Fibroblast of lung (primary cell): ENCODE measurements at places on chromosomes 5 and 9.
A peak's percentile ranks its signal among the peaks of the same experiment; 100 is the strongest.

GRCh38 chr5:167833456-167833855, 458.0 kb upstream of the WWC1 start:
- DNase-seq: no peak

DNA sequence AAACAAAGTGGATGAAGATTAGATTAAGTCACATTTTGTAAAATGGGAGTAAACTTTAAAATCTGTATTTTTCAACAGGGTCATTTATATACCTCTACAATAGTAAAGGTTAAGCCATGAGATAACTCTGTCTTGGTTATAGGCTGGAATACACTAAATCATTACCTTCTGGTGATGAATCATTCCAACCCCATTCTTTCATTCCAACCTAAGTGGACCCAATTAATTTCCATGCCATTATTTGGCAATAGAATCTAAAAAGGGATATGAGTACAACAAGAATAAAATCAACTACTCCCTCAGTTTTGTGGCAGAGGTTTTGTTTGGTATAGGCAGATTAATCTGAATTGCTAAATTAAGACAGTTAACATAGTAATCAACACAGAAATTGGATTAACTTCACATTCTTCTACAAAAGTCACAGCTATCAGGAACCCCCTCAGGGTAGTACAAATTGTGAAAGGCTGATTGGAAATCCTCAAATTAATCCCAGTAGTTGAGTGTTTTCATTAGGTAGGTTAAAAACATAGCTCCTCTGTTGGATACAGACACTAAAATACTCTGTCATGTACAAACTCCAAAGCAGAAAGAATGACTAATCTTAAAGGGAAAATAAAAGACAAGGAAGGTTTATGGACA, 54.2 kb downstream of the ELAVL2 start:
- no peak for DNase-seq

GRCh38 chr9:87197349-87198130, 250.2 kb upstream of the GAS1 start:
- DNase-seq: no peak

DNA sequence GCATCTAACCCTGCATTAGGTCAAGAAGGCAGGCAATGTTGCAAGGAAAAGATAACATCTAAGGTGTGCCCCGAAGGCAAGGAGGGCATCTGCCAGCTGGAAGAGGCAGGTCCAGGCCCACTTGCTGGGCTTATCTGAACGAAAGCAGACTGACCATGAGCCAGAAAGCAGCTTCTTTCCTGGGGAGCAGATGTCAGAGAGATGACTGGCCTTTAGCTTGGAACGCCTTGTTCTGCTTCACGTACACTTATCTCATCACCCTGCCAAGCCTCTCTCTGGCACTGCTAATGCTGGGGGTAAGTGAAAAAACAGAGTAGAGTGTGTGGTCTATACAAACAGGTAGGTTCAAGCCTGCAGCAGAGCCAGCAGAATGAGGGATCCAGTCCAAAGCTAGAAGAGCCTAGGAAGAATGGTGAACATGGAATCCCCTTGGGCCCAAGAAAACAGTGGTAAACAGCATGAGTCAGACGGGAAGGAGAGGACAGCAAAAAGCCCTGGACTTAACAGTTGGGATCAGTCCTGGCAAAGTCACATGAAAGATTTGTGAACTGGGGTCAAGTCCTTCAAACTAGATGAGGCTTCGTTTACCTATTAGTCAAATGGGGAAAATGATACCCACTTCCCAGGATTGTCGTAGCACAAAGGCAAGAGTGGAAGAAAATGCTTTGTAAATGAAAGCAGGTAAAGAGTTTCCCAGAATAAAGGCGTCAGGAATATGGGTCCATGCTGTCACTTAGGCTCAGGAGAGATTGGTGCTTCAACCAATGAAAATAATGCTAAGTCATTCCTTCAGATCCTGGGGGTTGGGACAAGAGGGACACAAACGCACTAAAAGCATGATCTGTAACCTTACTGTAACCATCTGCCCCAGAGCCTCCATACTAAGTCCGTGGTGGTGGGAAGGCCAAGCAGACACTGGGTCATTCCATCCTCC, 200.9 kb downstream of the SLIT3 start:
- DNase-seq: no peak

- DNase-seq: no peak
These were observed 412.8 kb upstream of the PTGER4 start for GRCh38 chr5:40266952-40267351.

- no peak for DNase-seq
These were observed 24.3 kb downstream of the GLT6D1 start for GRCh38 chr9:135614821-135615665.

- no peak for DNase-seq
These were observed 86.9 kb downstream of the UGCG start for GRCh38 chr9:111983484-111983908.

GRCh38 chr9:17134396-17135294, at the start of gene CNTLN:
CNTLN (plus strand) TSS chr9:17135040; CDS start chr9:17135066, 26 bp downstream.
- DNase-seq: peak; percentile 93

DNA sequence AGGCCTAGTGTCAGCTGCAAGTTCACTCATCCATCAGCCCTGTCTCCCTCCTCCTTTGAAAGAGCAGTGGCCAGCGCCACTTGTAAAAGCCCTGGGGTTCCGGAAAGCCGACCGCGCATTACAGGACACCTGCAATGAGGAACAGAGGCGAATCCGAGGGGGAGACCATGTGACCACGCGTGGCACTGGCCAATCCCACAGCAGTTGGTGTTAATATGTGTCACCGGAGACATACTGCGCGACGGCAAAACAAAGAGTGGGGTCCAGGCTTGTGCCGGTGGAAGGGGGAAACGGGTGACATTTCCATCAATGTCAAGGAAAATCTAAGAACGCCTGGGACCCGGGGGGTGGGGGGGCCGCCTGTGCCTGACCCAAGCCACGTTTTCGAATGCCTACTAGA, 480.8 kb downstream of the SPATA31A7 start:
- DNase-seq: no peak

DNA sequence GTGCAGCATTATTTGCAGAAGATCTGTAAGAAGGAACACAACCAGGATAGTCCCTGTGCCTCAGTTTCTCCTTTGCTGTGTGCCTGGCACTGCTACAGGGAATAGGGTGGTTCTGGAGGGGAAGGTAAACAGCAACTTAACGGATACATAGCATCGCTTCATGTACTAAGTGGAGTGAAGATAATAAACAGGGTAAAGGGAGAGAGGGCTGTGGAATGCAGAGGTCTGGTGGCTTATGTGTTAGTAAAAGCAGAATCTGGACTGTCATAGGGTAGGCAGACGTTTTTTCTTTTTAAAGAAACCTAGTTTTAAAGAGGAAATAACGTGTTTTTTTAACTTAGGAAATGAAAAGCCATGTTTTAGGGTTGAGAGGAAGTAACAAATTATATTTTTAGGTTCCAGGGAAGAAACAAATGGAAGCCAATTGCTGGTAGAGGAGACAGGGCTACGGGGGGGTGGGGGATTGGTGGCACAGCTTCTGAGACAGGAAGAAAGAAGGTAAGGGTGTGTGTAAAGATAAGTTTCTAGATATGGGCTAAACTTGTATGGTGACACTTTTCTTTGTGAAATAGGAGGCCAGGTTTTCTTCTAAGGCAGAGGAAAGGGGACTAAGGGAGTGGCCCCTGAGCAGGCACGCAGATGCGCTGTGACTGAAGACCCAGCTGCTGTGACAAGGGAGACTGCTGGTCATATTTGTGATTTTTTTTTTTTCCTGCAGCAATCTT, 1.3 kb downstream of the GNG10 start:
- DNase-seq: no peak

DNA sequence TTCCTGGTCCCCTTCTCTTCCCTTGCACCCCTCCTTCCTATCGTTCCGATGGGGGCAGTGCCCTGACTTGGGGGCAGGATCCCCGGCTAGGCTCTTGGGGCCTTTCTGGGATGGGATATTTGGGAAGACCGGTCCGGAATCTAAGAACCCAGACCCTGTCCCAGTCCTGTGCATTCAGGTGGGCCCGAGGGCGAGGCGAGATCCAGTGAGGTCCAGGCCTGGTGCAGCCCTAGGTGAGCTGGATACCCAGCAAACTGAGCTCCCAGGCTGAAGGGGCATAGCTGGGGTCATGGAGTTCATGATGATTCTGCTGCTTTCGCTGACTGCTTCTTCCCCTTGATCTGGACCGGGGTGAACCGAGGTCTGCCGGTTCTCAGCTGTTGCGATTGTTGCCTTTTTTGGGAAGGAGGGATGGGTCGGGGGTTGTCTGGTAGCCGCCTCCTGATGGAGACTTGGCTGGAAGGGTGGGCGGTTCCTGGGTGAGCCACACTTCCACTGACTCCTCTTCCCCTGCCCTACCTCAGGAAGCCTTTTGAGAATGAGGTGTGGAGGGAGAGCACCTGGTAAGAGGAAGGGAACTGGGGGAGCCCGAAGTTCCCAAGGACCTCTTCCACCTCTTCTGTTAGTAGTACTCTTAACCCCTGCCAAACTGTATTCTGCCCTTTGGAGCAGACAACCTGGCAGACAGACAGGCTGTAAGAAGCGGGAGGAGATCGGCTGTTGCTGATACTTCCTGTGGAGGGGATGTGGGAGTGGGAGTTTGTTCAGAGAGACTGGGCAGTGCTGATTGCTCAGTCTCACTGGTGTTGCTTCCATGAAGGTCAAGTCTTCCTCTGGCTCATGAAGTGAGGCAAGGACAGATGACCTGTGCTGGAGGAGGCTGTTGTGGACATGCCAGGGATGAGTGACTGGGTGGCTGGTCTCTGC, 1.0 kb downstream of the LRRC8A start:
- DNase-seq: peak; percentile 46

DNA sequence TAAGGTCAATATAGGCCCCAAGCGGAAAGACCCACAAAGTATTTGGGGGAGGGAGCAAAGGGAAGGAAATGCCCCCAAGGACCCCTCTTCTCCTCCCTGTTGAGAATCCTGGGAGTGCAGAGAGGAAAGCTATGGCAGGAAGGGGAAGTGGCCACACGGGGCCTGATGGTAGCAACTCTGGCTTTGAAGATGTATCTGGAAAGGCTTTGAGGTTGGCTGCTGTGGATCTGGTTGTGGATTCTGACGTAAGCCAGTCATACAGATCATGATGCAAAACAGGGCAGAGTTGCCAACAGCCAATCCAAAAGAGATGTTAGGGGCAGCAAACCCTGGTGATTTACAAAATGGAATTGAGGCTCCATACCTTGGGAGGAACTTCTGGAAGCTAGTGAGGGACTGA, 108.8 kb downstream of the PRKACG start:
- DNase-seq: no peak

DNA sequence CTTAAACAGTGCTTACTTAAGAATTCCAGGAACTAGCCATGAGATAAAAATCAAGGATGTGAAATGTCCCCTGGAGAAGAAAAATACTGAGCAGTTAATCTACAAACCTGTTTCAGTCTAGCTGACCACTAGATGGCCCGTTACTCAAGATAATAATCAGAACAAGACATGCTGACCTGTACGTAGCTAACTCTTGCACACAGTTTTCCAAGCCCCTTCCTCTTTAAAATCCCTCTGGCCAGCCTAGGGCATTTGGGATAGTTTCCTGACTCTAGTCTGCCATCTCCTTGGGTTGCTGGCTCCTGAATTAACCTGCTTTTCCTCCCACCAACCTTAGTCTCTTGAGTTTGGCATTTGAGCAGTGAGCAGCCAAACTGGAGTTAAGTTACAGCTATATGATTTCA, 59.2 kb upstream of the TRAF1 start:
- DNase-seq: peak; percentile 77

GRCh38 chr5:174793684-174794328, 69.4 kb downstream of the MSX2 start:
- peak; percentile 64 for DNase-seq

DNA sequence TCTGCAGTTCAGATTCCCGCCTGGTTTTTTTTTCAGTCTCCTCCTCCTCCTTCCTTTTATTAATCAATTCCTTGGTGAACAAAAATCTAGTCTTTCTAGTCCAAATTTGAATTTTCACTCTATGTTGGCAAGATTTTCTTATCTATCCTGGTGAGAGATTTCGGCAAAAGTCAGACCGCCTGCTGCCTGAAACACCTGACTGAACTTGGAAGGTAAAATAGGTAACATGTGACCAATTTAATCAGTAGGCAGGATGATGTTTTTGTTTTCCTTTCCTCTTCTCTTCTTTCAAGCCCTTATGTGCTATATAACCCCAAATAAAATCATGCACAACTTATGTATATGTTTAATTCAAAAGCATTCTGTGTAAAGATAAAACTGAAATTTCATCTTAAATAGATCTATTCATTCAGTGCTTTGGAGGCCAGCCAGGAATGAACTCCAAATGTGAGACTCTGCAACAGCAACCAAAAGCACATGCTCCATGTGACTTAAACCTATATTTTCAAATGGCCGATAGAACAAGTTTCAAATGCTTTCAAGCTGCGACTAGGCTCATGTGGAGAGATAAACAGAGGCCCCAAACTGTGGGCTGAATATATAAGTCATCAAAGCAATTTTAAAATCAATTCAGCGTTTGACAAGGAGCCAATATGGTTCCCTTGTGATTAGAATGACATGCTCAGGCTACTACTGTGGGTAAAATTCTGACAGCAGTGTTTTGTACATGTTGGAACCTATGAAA, 100.4 kb upstream of the SEMA6A start:
- DNase-seq: no peak

GRCh38 chr9:128393145-128393775, 22.1 kb downstream of the URM1 start:
- DNase-seq: no peak

GRCh38 chr9:27428551-27428950, 95.5 kb upstream of the IFNK start:
- DNase-seq: no peak

- DNase-seq: no peak
These were observed 15.8 kb downstream of the CNTFR start for GRCh38 chr9:34573599-34574325.

DNA sequence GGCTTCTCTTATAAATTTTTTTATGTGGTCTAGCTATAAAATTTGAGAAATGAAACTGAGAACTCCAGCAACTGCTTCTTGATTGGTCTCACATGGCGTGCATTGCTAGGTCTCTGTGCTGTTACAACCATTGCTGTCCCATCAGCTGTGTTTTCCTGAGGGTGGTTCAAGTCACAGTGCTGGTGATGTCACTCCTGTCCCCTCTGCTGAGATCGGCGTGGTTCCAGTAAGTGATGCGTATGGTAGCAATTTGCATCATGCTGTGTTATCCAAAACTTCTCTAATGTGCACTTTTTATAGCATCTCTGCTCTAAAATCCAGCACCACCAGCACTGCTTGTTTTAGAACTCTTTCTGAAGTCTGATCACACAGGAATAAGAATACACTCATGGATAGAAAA, 112.6 kb upstream of the ZNF608 start:
- DNase-seq: no peak

- no peak for DNase-seq
These were observed 339.7 kb downstream of the NTRK2 start for GRCh38 chr9:85009251-85009650.

DNA sequence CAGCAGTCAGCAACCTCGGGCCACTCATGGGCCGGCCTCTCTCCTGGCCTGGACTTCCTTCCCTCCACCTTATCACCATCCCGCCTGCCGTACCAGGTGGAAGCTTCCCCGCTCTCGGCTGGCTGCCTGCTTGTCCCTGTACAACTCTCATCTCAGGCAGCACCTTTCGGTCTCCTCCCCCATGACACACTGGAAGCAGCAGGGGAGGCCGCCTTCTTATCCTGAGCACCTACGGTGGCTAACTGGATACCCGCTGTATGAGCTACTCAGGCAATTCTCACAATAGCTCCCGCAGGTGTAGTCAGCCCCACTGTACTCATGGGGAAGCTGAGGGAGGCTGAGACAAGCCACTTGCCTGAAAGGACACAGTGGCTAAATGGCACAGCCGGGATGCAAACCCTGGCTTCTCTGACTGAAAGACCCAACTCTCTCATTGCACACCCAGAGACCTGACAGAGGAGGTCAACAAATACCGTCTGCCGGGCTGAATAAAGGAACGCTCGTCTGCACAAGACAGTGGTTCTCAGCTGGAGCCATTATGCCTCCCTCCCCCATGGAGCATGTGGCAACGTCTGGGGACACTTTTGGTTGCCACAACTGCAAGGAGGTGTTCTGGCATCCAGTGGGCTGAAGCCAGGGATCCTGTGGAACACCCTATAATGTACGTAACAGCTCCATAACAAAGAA, 9.6 kb downstream of the STK10 start:
- DNase-seq: no peak
